Activated CD4-positive, CD25-positive, alpha-beta regulatory T cell treated with anti-CD3 and anti-CD28 coated beads, Interleukin-2, amount 50 U/mL, for 72 hours (primary cell): ENCODE measurements at places on chromosomes 13 and 19.

DNA sequence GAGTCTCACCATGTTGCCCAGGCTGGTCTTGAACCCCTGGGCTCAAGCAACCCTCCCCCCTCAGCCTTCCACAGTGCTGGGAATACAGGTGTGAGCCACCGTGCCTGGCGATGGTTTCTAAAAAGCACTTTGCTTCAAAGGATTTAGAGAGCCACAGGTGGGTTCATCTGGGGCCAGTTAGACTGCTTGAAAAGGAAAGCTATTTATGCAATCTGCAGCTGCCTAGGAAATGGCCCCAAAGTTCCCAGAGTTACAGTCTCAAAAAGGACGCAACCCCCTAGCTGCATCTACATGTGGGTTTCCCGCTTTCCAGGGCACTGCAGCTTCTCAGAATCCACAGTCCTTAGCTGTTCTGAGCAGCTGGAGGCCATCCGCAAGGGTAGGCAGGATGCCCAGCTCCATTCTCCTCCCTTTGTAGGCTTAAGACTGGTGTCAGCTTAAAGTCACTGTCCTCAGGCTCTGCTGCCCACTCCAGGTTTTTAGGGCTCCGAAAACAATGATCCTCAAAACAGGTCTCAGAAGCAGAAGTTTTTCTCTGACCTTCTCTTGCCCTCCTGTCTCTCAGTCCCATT, 41.4 kb downstream of the ZNF823 start:
- no peak for DNase-seq

- no peak for DNase-seq
Observed at GRCh38 chr19:1086613-1087012, 8.6 kb downstream of the POLR2E start.

DNA sequence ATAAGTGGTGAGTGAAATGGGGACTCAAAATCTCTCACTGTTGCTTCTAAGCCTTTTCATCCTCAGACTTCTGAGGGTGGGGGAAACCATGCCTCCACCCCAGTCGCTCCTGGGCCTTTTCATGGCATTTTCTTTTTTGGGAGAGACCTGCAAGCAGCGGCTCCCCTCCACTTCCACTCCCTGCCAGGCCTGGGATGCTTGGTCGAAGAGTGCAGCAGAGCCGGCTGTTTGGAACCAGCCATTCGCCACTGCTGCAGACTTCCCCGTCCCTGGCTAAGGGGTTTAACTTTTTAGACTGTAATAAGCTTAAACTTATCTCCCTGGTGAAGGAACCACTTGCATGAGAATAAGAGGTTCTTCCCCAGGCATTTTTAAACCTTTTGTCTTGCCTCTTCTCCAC, 617.2 kb downstream of the PCDH9 start:
- DNase-seq = no peak

DNA sequence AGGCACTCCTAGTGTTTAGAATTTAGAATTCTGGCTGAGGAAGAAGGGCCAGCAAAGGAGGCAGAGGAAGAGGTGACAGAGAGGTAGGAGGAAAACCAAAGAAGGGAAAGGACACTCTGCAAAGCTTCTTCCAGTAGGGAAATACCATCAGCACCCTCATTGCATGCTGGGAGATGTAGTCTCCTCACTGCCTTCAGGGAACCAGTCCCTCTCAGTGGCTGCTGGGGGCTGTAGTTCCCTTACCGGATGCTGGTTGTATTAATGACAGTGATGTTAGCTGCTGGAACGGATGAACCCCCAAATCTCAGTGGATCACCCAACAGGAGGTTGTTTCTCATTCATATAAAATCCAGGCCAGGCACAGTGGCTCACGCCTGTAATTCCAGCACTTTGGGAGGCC, 10.1 kb downstream of the GRIN2D start:
- DNase-seq = no peak

DNA sequence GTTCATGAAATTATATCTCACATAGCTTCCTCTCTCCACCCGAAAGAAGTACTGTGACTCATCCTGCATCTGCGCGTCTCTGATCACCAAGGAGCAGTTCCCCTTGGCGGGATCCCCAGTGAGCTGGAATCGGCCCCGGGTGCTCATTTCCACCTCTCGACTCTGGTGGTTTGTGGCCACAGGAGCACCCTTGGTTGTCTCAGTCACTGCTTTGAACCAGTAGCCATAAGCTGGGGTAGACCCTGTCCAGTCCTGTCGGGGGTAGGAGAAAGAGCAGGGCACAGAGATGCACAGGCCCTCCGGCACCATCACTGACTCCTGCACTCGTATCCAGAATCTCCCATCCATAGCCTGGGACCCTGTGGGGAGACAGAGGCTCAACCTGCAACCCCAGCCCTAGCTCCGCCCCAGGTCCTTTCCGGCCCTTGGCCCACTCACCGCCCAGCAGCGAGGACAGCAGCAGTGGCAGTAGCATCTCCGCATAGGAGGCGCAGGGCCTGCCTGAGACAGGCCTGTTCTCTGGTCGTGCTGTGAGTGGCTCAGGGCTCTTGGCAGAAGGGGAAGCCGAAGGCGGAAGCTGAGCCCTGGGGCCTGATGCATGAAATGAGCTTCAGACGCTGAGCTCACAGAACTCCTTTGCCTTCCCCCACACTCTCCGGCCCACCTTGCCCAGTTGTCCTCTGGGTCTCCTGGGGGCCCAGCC, at the start of gene SIGLEC10:
SIGLEC10 (minus strand) TSS at position 536 of the 703 bp plus-strand sequence; CDS start at position 475, 61 bp downstream.
- DNase-seq = no peak

GRCh38 chr13:27269114-27269665, 1.4 kb upstream of the RASL11A start:
- DNase-seq = no peak

DNA sequence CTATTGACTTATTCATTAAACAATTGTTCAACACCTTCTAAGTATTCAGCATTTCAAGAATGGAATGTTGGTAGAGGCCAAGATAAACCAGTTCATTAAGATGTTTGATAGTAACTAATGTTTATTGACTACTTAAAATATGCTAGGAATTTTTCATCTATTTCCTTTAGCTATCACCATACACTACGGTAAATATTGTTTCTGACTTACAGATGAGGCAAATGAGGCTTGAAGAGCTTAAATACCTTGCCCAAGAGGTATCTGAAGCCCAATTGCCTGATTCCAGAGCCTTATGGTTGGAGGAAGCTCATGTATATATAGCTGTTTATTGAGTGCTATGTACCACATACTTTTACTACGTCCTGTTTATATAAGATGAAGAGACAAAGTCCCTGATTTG, 286.2 kb downstream of the NDFIP2 start:
- DNase-seq = no peak

GRCh38 chr19:45340232-45340898, at the start of gene KLC3:
TSS of gene KLC3 (plus strand) at chr19:45340750. CDS start at chr19:45345542, 4,792 bp downstream.
- DNase-seq = peak; percentile 48

GRCh38 chr13:30569901-30570576, 47.7 kb upstream of the USPL1 start:
- no peak for DNase-seq

- DNase-seq = no peak
Observed at GRCh38 chr13:80463673-80464352, 122.9 kb upstream of the SPRY2 start.

- DNase-seq = no peak
Observed at GRCh38 chr13:72620874-72621273, 106.6 kb downstream of the MZT1 start.

DNA sequence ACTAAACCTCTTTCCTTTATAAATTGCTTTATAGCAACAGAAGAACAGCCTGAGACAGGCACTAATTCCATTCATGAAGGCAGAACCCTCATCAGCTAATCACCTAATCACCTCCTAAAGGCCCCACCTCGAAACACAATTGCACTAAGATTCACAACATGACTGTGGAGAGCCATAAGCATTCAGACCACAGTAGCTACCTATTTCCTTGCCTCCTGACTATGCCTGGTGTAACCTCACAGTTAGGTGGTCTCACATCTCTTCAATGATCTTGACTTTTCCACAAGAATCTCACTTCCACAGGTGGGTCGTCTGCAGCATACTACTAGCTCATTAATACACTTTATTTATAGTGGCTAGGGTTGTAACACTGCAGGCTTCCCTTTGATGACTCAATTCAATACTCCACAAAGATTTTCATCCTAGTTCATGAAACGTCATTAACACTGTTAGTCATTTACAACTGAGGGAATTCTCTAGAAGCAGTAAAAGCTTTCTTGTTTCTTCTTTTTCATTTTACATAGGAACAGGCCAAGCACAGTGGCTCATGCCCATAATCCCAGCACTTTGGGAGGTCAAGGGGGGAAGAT, 27.1 kb downstream of the STK24 start:
- no peak for DNase-seq

GRCh38 chr13:41352935-41353840, 42.1 kb downstream of the NAA16 start:
- DNase-seq = no peak

DNA sequence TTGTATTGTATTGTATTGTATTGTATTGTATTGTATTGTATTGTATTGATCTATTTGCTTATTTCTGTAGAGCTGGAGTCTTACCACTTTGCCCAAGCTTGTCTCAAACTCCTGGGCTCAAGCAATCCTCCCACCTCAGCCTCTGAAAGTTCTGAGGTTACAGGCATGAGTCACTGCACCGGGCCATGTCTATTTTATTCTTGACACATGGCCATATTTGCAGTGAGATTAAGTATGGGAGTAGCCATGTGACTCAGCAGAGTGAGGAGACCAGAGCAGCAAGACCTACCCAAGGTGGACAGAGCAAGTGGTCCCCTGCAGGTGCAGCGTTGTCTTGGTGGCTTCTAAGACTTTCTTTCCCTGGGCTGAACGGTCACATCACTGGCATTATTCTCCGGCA, 49.1 kb upstream of the UBAC2 start:
- DNase-seq = no peak

- no peak for DNase-seq
Observed at GRCh38 chr13:41026788-41027187, 7.7 kb upstream of the ELF1 start.

DNA sequence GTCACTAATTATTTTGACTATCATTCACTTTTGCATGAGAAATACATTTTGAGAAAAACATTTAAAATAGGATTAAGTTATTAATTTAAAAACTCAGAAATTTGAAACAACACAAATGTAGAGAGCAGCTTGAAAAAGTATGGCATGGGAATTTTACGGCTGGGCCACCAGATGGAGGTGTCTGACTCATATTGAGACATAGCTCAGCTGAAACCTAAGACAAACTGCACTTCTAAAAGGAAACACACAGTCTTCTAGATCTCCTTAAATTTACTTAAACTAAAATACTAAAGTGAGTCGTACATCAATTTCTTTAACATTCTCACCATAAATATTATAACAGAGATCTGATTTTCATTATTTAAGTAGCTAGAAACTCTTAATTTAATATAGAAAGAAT, 41.9 kb upstream of the POSTN start:
- no peak for DNase-seq

DNA sequence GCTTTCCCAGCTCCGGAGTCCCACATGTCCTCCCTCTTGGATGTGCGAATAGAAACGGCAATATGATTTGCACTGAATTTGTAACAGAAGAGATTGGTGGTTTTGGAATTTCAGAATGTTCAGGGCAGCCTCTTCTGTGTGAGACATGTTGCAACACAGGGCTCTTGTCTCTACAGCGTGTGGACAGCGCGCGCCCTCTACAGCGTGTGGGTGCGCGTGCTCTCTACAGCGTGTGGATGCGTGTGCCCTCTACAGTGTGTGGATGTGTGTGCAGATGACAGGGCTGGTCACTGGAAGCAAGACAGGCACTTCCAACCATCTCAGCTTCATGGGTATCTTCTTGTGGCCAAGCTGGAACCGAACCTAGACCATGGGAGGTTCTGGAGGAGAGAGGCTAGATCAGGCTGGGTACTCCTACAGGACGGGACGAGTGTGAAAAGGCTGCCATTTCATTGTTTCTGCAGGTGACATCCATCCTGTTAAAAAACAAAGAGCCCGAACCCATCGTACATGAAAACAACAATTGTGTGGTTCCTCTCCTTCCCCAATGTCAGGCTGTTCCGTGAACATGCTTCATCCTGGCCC, 78.4 kb downstream of the TEX29 start:
- DNase-seq = no peak

DNA sequence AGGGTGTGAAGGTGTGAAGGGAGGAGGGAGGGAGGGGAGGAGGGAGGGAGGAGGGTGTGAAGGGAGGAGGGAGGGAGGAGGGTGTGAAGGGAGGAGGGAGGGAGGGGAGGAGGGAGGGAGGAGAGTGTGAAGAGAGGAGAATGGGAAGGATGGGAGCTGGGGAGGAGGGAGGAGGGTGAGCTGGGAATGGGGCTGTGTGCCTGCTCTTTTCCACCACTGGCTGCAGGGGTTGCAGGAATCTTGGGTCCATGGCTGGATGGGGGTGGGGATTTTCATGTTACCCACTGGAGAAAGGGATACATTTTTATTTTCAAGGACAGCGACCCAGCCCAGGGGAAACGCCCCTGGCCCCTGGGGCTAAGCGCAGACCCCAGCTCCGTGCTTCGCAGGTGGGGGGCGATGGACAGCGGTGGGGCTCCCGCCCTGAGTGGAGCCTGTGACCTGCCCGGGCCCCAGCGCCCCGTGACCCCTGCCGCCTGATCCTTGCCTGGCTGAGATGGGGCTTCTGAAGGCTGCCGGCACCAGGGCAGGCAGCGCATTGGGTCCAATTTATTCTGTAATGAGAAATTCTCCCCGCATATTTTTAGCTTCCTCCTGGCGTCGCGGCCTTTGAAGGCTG, 3.0 kb upstream of the EFNA2 start:
- DNase-seq = no peak

- DNase-seq = no peak
Observed at GRCh38 chr13:50225193-50226155, 210.2 kb downstream of the KCNRG start.

- no peak for DNase-seq
Observed at GRCh38 chr19:48393559-48394330, at the start of gene GRIN2D. TSS of gene GRIN2D (plus strand) at chr19:48393668. CDS start at chr19:48398393, 4,725 bp downstream.

DNA sequence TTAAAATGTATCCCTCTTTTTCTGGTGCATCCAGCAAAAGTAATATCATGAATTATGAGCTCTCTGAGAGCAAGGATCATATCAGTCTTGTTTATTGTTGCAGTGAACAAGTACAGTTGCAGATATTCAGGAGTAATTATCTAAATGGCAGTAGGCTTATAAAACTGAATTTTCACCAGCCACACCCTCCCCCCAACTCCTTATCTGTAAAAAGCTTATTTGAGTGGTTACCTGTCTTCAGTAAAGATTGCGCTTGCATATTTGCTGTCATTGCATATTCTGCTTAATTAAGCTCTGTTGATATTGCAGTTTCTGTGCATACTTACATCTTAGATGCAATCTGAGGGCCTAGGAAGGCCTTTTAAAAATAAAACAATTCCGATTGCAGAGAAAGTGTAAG, 87.3 kb downstream of the DNAJC15 start:
- DNase-seq = no peak

GRCh38 chr13:73025217-73026012, 33.4 kb upstream of the KLF5 start:
- no peak for DNase-seq
